ENCODE measurements at places on chromosomes 4 and X. TPM values are rescaled to one million over a fixed set of nuclear protein-coding genes. Genes with fewer than 3 reads are reported as not detected.

DNA sequence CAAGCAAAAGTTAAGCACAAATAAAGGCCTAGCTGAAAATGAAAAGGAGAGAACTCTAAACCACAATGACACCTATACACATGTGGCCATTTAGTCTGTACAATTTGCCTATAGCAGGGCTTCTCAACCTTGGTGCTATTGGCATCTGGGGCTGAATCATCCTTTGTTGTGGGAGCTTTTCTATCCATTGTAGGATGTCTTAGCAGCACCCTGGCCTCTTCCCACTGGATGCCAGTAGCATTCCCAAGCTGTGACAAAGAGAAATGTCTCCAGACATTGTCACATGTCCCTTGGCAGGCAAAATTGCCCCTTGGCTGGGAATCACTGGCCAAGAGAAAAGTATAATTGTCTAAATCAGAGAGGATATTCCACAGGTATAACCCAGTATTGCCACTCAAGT, 13.5 kb upstream of the PRPS2 start:
- no peak overlapping the region for H3K27ac ChIP-seq
- H3K36me3 ChIP-seq = no peaks in the 10 kb centered on the region
- peaks cover 3% of the 10 kb centered on the region for H3K4me1 ChIP-seq
- peaks cover 15% of the 10 kb centered on the region for H3K27me3 ChIP-seq
- no peak for DNase-seq

DNA sequence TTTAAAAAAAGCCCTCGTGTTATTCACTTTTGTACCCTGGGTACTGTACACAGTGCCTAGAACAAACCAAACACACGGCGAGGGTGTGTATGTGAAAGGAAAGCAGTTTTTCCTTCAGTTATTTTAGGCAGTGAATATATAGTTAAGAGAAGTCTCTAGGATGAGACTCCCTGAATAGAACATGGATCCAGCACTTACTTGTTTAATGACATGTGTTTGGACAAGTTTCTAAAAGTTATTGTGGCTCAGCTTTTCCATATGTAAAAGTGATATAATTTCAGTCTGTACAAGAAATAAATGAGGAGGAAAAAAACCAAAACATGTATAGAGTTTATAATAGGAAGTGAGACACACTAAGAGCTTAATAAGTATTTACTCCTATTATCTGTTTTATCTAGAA, 273.2 kb downstream of the ADGRL3 start:
- no peak for DNase-seq
- H3K4me3 ChIP-seq = no peak overlapping the region
- no peaks in the 10 kb centered on the region for H3K27me3 ChIP-seq
- H3K4me1 ChIP-seq = no peaks in the 10 kb centered on the region
- H3K36me3 ChIP-seq = no peaks in the 10 kb centered on the region

Gene RAB33A
- polyA plus RNA-seq = 0.38 TPM

GRCh38 chrX:9581771-9582385, 117.0 kb downstream of the TBL1X start:
- no peaks in the 10 kb centered on the region for H3K36me3 ChIP-seq
- no peak for DNase-seq
- no peak overlapping the region for H3K27ac ChIP-seq
- no peaks in the 10 kb centered on the region for H3K4me1 ChIP-seq
